ENCODE measurements at places on chromosomes 13 and 19.

GRCh38 chr19:5803752-5804515, 933 bp upstream of the NRTN start:
- DNase-seq, result peak; percentile 98

DNA sequence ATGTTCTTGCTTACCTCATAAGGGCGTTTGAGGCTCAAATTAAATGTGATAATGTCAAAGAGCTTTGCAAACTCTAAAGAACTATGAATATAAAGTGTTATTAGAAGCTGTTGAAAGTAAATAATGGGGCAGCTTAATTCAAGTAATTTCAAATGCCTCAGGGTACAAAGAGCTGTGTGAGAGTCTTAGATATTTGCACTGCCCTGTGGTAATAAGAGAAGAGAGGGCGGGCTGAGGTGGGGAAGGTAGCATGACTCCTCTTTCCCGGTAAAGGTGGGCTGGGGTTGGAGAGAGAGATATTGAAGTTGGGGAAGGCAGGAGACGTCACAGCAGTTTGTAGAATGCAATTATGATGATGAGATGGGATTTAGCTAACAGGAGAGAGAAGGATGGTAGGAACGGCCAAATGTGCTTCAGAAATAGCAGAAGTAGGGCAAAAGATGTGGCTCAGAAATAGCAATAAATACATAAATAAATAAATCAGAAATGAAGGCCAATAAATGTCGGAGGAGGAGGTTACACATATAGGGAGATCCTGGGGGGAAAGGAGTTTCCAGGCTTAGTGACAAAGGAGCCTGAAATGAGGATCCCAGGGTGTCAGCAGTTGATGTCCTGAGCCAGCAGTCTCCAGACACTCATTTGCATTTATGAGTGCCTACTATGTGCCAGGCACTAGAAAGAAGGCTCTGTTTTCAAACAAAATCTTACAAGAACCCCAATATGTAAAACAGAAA, 35.7 kb upstream of the RCBTB2 start:
- DNase-seq, result no peak

DNA sequence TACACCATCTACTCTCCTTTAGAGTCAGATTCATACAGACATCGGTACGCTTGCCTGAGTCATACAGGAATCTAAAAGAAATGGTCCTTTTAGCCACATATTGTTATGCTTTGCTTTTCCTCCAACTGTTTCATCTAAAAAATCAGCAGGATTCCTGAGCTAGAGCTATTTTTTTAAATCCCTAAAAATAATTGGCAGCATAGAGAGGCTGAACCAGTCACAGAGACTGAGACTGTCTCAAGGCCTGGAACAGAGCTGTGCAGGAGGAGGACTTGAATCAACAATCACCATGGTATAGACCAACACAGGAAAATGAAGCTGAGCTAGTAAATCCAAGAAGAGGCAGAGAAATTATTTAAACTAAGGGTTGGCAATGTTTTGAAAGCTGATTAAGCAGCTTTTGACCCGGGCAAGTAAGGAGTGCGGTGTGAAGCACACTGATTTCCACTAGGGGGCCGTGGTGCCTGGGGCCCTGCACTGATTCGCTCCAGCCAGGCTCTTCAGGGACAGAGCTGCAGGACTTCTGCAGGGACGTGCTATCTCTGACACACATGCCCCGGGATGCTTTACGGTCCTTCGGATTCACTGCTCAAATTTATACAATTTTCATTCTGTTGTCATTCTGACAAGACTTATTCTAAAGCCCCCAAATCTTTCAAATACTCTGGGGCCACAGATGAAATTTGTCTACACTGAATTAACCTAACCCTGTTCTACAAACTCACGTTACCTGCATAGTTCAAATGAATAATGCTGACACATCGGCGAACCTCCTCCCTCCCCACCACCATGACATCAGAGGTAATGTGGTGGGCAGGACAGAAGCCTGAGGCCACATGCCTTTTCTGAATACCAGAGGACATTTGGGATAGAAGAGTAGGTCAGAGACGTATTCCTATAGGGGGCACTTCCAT, 87.6 kb upstream of the SLC15A1 start:
- peak; percentile 65 for DNase-seq

GRCh38 chr19:16208847-16209665, 11.3 kb downstream of the AP1M1 start:
- no peak for DNase-seq

DNA sequence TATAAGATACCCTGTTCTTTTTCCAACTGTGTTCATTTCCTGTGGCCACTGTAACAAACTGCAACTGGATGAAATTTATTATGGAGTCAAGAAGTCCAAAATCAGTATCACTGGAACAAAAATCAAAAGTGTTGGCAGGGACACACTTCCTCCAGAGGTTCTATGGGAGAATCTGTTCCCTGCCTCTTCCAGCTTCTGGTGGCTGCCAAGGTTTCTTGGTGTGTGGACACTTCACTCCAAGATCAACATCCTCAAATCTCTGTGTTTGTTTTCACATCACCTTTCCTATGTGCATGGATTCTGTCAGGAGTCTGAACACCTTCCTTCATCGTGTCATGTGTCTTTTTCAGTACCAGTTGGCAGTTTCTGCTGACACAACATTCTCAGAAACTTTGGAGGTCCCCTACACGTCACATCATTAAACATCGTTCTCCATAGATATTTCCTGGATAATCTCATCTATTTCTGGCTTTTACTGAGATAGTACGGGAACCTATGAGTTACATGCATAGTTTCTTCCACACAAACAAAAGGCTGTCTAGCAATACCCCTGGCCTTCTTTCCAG, 15.2 kb upstream of the EFNB2 start:
- no peak for DNase-seq

- peak; percentile 42 for DNase-seq
These were observed 20.5 kb downstream of the MICU2 start for GRCh38 chr13:21583478-21583877.

GRCh38 chr13:44967704-44968433, 21.4 kb downstream of the NUFIP1 start:
- DNase-seq, result peak; percentile 17

DNA sequence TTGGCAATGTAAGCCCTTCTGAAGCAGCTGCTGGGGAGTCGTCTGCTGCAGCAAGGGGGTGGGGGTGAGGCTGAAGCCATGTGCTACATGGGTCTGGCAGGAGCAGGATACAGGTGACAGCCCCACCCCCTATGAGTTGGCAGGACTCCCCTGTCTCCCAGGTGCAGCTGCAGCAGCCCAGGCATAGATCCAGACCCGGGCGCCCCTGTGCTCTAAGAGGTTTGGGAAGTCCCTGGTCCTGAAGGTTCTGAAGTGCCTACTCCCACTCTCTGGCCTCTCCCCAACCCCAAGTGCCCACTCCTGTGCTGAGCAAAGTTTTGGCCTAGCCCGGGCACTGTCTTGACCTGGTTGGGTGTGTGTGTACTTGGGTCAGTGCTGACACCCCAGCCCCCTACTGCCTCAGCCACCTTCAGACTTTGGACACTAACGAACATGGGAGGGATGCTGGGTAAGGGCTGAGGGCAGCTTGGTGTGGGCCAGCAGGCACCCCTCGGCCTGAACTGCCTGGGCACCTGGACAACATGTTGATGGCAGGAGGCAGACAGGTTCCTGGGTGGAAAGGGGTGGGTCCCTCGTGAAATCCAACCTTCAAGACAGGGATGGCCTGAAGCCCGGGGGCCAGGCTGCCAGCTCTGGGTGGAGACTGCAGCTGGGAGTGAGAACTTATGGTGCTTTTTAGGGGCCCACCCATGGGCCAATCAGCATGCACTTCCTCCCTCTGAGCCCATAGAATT, 54.1 kb upstream of the SLITRK6 start:
- no peak for DNase-seq

Data from hepatic stellate cell (primary cell).